ENCODE measurements at places on chromosomes 3 and 15.

DNA sequence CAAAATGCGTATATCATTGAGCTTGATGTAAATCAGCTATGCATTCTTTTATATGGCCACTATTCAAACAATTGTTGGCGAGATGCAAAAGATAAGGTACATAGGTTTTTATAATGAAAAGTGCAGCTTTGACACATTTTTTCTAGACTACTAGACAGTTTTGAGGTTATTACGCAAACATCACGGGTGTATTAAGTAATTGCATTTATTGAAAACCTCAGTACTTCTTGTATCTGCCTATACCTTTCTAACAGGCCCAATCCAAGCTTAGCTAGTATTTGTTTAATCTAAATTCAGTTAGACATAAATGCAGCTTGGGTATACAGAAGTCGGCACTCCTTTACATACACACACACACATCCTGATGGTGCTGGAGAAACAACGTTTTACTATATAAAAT, 2.7 kb downstream of the SPESP1 start:
- no peak for DNase-seq

DNA sequence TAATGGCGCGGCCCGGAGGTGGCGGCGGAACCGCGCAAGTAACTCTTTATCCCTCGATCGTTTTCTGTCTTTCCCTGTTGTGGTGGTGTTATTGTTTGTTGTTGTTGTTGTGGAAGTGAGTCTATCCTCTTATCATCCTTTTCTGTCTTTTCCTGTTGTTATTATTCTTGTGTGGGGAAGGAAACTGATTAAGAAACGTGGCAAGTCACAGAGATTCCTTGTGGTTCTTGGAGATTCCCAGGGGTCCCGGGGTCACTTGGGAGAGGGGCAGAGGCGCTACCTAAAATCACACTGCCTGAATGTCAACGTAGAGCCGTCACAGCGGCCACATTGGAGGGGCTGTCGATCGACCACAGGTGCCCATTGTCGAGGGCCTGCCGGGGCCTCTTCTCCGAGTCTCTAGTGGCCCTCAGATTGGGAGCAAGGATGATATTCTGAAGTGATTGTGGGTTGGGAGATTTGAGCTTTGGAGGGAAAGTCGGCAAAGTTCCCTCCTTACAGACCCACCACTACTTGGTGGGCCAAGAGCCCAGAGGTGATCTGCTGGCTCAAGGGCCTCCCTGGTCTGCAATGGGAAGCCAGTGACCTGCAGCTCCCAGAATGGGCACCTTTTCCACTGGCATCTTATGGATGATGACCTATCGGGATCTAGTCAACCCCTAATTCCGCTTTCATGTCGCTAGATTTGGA, 790 bp downstream of the PARP14 start:
- no peak for DNase-seq

GRCh38 chr15:94263341-94264273, 32.2 kb downstream of the MCTP2 start:
- no peak for DNase-seq

GRCh38 chr3:38655708-38656300, 6.3 kb upstream of the SCN5A start:
- DNase-seq: no peak

DNA sequence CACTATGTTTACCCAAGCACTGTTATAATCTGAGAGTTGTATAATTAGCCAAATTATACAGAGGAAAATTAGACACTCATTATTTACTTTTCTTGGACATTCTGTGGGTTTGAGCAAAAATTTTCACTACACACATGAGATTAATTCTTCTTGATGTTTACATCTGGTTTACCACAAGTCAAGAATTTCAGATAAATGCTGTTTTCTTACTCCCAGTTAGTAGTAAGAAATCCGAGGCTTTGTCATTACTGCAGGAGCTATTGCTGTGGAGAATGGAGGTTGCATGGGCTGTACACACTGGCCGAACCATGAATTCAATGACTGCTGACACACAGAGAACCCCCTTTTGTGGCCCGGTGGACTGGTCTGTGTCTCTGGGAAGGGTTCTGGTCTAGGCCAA, 207.7 kb upstream of the CFAP20DC start:
- DNase-seq: no peak

- DNase-seq: no peak
These were observed 12.4 kb downstream of the SNX33 start for GRCh38 chr15:75659928-75660645.

DNA sequence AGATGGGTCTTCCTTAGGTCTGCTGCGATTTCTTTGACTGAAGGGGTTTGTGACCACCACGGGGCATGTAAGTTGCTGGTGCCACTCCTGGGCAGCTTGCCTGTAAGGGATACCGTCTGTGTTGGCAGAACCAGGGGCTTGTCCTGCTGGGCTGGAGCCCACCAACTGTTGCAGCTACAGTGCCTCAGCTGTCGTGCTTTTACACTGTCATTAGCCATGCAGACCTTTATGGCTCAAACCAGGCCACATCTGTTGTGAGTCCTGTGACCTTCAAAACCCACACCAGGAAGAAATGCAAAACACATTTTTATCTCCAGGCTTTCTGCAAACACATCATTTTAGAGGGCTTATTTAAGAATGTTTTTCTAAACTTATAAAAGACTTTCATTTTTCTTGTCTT, 168.7 kb downstream of the PTPRG start:
- DNase-seq: no peak

All from activated T-cell treated with anti-CD3 and anti-CD28 coated beads for 4 hours (primary cell).